Keratinocyte (primary cell): ENCODE measurements at places on chromosomes 13 and 19. TPM values are rescaled to one million over a fixed set of nuclear protein-coding genes. Genes with fewer than 3 reads are reported as not detected.

Gene CRLF1
- 0.20 to 1.5 TPM (median 0.98 TPM) in 3 replicates for polyA plus RNA-seq

Gene PBX4
- 1.7 to 2.2 TPM (median 2.1 TPM) in 3 replicates for polyA plus RNA-seq

Gene C19orf67
- polyA plus RNA-seq = not detected in 3 replicates

Gene MAST3
- 0.73 to 1.4 TPM (median 0.76 TPM) in 3 replicates for polyA plus RNA-seq

Gene PSG3
- polyA plus RNA-seq = not detected in 3 replicates

Gene NLRP12
- polyA plus RNA-seq = not detected in 3 replicates

Gene FBXO17
- polyA plus RNA-seq = 5.4 to 7.7 TPM (median 6.5 TPM) in 3 replicates

Gene IGFL2
- 2.9 to 16.2 TPM (median 7.1 TPM) in 3 replicates for polyA plus RNA-seq

Gene UTP14C
- polyA plus RNA-seq = 9.5 to 10.8 TPM (median 9.7 TPM) in 3 replicates

Gene GPC5
- 0.10 to 0.17 TPM (median 0.10 TPM) in 3 replicates for polyA plus RNA-seq
